ENCODE measurements at places on chromosomes 1 and 21.

DNA sequence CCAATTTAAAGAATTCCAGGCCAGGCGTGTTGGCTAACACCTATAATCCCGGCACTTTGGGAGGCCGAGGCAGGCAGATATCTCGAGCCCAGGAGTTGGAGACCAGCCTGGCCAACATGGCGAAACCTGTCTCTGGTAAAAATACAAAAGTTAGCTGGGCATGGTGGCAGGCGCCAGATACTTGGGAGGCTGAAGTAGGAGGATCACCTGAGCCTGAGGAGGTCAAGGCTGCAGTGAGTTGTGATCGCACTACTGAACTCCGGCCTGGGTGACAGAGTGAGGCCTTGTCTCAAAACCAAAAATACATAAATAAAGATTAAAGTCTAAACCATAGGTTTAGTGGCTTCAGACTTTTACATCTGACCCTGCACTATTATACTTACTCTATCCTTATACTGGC lies 32.4 kb downstream of the BTG3 start:
- no peak for DNase-seq

GRCh38 chr1:183989078-183989577 lies 48.4 kb downstream of the COLGALT2 start:
- DNase-seq, result peak; percentile 62

GRCh38 chr1:206945779-206946178 lies 487 bp downstream of the PIGR start:
- DNase-seq, result no peak

DNA sequence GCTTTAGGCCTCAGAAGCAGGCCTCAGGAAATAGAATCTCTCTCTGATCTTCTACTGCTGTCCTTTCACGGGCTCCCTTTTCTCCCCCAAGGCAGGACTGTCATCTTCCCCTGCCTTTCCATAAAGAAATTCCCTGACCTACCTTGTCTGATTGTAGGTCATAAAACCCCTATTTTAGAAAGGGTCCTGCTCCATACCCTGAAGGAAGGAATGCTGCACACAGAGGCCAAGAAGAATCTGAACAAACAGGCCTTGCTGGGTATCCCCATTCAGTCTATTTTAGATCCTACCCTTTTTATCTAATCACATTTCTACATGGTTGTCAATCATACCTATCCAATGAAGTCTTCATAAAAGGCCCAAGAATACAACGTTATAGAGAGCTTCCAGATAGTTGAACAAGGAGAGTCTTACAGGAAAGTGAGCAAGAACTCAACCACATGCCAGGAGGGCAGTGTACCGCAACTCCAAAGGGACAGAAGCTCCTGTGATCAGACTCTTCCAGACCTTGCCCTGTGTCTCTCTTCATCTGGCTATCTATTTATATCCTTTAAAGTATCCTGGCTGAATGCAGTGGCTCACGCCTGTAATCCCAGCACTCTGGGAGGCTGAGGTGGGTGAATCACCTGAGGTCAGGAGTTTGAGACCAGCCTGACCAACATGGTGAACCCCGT lies 93.1 kb downstream of the SLC16A1 start:
- DNase-seq, result no peak

DNA sequence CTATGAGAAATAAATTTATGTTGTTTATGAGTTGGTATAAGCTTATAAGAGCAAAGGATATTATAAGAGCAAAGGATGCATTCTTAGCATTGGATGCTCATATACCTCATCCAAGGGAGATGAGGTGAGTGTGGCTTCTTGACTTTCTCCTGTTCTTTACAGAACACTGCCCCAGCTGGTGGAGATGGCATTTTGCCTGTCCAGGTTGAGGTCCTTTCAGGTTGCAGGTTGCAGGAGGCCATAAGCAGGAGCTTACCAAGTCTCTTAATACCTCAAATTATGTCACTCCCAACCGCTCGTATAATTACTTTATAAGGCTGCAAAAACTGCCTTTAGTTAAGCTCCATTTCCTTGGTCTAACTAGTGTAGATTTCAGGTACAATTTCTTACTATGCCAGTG lies 66.7 kb downstream of the RPE65 start:
- DNase-seq, result no peak

DNA sequence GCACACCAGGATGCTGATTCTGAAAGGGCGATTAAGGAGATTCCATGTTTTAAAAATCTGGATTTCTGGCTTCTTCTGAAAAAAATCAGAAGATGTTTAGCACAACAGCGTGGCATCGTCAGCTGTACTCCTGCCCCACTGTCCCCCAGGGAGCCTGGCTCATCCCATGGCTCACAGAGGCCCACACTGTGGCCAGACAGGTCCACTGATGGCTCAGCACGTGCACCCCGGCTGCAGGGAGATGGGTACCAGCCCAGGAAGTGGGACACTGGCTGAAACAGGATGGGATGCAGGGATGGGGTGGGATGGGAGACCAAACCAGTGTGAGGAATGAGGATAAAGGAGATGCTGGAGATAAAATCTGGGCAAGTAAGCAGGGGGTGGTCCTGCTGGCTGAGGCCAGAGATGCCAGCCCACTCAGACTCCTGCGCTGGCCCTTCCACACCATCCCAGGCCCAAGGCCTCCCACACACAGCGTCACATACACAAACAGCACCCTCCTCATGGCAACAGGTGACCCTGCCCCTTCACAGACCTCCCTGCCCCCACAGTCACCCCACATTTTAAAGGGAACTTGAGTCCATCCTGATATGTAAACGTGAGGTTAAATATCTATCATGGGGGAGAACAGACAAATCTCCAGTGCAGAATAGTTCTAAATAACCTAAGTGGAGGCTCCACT lies 23.9 kb upstream of the SAMD11 start:
- no peak for DNase-seq

DNA sequence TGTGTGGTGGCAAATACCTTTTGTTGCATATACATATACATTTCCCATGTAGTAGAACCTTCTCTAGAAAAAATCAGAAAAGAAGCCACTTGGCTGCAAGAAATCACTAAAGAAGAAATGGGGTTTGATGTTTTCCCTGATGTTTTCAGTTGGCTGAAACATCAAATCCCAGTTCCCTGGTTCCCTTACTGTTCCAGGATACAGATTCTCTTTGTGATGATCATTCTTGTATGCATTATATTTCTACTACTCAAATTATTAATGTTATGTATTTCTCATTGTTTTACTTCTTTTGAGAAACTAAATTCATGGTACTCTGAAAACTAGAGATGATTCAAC lies 7.6 kb downstream of the RNU1-2 start:
- DNase-seq, result no peak

- peak; percentile 22 for DNase-seq
These were observed 2.4 kb downstream of the QSOX1 start for GRCh38 chr1:180157108-180157507.

DNA sequence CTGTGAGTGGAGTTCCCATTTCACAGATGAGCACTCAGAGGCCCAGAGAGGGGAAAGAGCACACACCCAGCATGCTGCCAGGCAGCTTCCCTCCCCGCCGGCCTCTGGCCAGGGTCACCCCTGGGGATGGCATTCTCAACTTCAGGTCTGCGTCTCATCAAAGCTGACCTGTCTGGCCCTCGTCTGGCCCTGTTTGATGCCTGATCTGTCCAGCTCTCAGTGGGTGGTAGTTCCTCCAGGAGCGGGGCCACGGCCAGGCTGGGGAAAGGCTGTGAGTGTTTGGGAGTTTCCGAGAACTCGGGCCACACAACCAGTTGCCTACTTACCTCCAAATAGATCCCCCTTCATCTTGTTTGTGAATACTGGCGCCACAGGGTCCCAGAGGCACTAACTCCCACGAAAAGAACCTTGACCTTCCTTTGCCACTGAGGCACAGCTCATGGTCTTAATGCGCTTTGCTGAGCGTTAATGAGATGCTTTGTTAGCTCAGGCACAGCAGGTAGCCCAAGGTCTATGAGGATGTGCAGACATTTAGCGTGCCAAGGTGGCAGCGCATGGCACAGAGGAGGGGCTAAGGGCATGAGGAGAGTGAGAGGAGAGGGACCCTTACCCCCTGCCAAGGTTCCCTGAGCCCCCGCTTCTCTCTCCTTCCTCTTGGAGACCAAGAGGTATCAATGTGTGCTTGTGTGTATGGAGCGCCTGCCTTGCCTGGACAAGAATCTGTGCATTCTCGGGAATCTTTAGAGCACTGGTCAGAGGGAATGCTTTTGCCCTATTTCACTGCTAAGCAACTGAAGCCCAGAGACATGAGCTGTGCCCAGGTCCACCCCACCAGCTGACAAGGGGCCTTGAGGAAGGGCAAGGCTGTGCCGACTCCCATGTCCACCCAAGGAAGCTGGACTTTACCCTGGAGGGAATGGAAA lies 61.2 kb downstream of the DISP3 start:
- DNase-seq, result no peak

GRCh38 chr1:4268262-4268888 lies 368.3 kb upstream of the C1orf174 start:
- DNase-seq, result no peak

DNA sequence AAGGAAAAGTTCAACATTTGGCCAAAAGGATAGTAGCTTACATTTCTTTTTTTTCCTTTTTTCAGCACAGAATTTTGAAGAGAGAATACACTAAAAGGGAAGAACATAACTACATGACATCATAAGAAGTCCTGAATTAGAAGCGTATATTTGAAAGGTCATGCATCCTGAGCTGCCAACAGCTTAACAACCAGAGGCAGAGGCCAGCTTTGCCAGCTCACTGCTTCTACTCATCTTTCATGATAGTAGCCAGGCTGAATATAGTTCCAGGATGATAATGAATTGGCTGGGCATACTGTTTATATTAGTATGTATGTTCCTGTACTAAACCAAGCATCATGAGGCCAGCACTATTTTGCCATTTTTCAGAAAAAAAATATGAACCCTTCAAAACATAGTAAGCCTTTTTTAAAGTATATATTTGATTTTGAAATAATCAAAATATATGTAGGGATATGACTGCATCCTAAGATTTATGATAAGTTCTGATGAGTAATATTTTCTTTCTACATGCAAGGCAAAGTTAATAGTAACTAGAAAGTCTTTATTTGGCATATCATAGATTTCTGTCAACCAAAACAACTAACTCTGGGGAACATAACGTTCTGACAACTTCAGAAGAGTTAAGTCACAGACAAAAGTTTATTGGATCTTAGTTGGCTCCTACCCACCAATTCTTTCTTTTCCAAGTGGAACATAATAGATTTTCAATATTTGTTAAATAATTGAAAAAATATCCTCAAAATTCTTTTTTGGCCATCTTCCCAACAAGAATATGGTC lies 123.2 kb downstream of the DPYD start:
- DNase-seq, result peak; percentile 26

GRCh38 chr1:155012026-155012546 lies 9.5 kb downstream of the ZBTB7B start:
- peak; percentile 86 for DNase-seq

DNA sequence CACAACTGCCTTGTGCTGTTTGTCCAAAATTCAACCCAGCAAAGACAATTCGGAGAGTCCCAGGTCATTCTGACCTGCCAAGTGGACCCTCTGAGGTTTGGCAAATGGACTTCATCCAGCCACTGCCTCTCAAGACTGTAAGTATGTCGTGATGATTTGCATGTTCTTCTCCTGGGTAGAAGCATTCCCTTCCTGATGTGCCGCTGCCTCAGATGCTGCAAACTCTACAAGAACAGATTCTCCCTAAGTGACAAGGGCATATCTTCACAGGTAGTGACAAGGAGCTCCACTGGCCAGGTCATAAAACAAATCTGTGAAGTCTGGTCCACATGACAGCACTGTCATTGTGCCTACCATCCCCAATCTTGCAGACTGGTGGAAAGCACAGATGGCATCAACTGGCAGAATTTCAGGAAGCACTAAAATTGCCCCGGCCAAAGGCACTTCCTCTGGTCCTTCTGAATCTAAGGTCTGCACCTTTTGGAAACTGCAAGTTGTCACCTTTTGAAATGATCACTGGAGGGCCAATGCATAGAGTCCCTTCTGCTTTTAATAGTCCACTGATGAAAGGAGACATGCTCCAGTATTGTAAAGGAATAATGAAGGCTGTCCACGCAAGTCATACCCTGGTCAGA lies 27.4 kb downstream of the POFUT2 start:
- DNase-seq, result no peak

- DNase-seq, result no peak
These were observed 7.3 kb downstream of the C1orf167 start for GRCh38 chr1:11769274-11769673.

GRCh38 chr1:156692925-156693847 lies 12.2 kb downstream of the CRABP2 start:
- no peak for DNase-seq

DNA sequence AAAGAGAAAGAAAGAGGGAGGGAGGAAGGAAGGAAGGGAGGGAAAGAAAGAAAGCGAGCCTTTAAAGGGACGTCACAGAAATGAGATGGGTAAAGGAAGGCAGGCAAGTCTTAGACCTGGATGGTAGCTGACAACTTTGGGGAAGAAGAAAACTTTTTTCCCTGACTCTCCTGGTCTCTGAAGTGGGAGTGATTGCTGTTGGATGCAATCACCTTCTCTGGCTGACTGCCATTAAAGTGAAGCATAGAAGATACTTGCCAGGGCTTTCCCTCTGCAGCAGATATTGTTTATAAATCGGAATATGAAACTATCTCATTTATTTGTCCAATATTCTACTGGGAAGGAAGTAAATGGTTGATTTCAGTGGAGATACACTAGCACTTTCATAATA lies 27.0 kb downstream of the VCAM1 start:
- DNase-seq, result no peak

DNA sequence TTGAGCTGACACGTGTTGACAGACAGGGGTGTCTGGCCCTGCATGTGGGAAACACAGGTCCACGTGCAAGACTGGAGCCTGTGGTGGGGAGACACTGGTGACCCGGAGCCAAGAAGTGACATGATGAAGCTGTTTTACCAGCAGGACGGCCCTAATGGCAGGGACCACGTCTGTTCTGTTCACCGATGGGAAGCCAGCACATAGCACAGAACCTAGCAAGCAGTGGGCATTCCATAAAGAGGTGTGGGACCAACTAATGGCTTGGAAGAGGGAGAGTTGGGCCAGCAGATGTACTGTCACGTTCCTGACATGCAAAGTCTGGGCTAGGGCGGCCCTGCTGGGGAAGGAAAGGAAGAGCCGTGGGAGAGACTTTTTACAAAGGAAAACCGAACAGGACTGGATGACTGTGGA lies 15.3 kb downstream of the NAV1 start:
- no peak for DNase-seq

GRCh38 chr1:41511239-41511540 lies 26.7 kb upstream of the EDN2 start:
- DNase-seq, result no peak

DNA sequence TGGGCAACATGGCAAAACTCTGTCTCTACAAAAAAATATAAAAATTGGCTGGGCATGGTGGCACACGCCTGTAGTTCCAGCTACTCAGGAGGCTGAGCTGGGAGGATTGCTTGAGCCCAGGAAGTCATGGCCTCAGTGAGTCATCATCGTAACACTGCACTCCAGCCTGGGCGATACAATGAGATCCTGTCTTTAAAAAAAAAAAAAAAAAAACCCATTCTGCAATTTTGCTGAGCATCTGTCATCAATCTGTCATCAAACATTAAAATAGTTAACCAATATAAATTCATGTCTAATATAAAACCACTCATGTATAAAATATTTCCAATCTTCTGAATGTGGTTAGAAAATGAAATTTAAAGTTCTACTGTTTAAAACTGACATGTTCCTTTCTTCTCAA lies 56.9 kb downstream of the LPAR3 start:
- no peak for DNase-seq
